ENCODE measurements at places on chromosomes 5 and 9. TPM values are rescaled to one million over a fixed set of nuclear protein-coding genes. Genes with fewer than 3 reads are reported as not detected.

The SV2C gene
- polyA plus RNA-seq = 0.23 TPM

The FBLL1 gene
- polyA plus RNA-seq = 0.92 TPM

The MIER3 gene
- polyA plus RNA-seq = 33.4 TPM

The DDX4 gene
- polyA plus RNA-seq = not detected

The OLFML2A gene
- 25.7 TPM for polyA plus RNA-seq

The ARHGEF39 gene
- polyA plus RNA-seq = 11.5 TPM

The FSD1L gene
- polyA plus RNA-seq = 8.5 TPM

The CRB2 gene
- polyA plus RNA-seq = 30.0 TPM

The IFNK gene
- polyA plus RNA-seq = not detected

The DCAF12 gene
- polyA plus RNA-seq = 60.8 TPM

The RANBP3L gene
- polyA plus RNA-seq = 6.1 TPM

The BSPRY gene
- 9.9 TPM for polyA plus RNA-seq

The CORO2A gene
- 2.4 TPM for polyA plus RNA-seq

The TMEM252 gene
- 11.1 TPM for polyA plus RNA-seq

The TAF11L10 gene
- polyA plus RNA-seq = not detected

The ANGPTL2 gene
- polyA plus RNA-seq = 11.1 TPM

The RPL7A gene
- 2,771 TPM for polyA plus RNA-seq

The ZNF483 gene
- polyA plus RNA-seq = 2.4 TPM

The PCDHGC5 gene
- polyA plus RNA-seq = 0.36 TPM

The NINJ1 gene
- polyA plus RNA-seq = 49.1 TPM

The TRMT10B gene
- polyA plus RNA-seq = 23.9 TPM

The TXNDC8 gene
- not detected for polyA plus RNA-seq

The CER1 gene
- 0.89 TPM for polyA plus RNA-seq

The PCDHA10 gene
- polyA plus RNA-seq = 0.23 TPM

The ACTBL2 gene
- polyA plus RNA-seq = not detected

Data from renal cortex interstitium (tissue), 15 donors.